ENCODE measurements at places on chromosomes 12 and 14.
A peak's percentile ranks its signal among the peaks of the same experiment; 100 is the strongest.

DNA sequence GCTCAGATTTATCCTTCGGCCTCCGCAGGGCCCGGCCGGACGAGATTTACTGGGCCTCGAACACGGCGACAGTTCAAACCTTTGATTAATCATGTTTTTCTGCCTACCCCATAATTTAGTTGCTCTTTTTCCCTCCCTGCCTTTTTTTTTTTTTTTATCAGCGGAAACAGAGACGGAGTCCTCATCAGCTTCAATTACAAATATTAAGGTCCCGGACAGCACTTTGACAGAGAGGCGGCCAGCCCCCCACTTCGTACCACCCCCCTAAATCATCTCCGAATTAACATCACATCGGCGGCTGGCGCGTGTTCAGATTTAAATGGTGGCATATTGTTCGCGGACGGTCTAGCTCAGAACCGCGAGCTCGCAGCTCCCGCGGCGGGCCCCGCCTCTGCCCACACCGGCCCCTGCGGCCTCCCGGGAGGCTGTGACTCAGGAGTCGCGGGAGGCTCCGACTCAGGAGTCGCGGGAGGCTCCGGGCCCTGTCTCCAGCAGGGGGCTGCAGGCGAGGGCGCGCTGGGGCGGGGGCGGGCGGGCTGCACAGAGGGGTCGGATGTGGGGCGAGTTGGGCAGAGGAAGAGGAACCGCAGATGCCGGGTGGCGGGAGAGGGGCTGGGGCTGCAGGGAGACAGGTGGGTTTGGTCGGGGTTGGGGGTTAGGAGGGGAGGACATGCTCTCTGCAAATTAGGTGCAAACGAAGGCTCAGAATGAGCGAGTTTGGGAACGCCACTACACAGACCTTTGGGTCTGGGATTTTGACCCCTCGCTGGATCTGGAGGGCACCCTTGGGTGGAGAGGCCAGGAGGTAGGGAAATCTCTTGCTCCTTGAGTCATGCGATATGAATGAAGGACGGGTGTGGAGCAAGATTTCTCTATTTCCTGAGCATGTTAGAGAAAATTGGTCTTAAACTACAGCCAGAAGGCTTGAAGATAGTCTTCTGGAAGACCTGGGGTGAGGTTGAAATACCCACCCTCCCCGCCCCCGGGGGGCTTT is 19.6 kb upstream of the ATP5MC2 start:
- DNase-seq: peak; percentile 9

DNA sequence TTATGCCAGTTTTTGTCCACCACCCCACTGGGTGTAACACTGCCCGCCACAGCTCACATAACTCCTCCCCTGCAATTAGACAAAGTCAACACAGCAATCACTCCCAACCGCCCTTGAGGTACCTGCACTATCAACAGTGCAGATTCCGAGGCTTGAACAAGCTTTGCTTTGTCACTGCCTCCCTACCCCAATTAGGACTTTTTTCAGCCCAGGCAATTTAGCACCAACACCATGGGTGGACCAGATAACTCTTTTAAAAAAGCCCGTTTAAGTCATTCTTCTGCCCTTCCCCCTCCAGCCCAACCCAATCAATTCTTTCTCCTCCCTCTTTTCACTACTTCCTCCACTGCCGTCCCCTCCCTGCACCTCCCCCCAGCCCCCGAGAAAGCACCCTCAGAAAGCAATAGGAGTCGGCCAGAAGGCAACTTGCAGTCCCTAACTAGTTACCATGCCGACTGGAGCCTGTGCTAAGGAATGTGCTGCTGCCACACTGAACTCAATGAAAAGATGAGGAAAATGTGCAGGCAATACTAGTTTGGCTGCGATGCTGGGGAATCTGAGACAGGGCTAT is 45.7 kb upstream of the OTX2 start:
- DNase-seq: no peak

DNA sequence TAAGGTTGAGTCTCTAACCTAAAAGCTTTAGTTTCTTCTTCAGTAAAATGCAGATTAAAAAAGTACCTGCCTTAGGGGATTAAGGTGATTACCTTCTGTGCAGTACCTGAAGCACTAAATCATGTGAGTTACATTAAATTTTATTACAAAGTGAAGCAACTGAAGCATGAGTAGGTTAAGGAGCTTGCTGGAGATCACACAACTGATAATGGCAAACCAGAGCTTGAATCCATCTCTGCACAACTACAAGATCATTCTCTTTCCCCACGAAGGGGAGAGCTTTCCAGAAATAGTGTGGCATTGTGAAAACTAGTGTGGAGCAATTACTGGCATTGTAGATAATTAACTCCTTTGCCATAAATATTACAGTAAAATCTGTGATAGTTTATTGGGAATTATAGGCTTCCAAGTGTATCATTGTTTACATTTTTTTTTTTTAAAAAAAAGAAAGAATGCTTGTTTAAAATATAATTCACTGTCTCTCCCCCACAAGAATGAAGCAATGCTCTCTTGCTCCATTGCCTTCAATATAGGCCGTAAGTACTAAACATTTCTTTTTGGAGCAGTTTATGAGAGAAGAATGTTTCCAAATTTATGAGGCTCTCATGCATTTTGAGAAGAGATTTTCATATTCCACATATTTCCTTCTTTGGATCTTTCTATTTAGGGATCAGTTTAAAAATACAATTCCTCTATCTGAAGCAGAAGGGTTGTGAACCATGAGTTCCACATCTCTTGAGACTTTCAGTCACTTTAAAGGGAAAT is 20.5 kb downstream of the SLC38A2 start:
- no peak for DNase-seq

GRCh38 chr12:109760031-109760929 is 46.7 kb downstream of the FAM222A start:
- no peak for DNase-seq

DNA sequence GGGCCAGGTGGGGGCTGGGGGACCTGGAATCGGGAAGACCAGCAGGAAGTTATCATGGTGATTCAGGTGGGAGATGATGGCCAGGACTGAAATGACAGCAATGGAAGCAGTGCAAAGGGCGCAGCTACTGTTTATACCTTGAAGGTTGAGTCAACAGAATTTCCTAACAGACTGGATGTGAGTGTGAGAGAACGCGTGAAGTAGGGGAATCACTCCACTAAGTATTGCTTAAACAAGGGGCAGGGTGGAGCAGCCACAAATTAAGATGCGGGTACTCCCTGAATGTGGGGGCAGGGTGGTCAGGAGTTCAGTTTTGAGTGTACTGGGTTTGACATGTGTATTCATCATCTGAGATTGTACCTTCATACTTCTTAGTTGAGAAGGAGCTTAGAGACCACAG is 45.1 kb downstream of the MYF5 start:
- no peak for DNase-seq

- DNase-seq: no peak
Measured at GRCh38 chr14:36325853-36326252, 5.4 kb upstream of the MBIP start.

Data from activated CD4-positive, alpha-beta T cell treated with anti-CD3 and anti-CD28 coated beads for 24 hours (primary cell).